ENCODE measurements at places on chromosomes 1 and 21.

DNA sequence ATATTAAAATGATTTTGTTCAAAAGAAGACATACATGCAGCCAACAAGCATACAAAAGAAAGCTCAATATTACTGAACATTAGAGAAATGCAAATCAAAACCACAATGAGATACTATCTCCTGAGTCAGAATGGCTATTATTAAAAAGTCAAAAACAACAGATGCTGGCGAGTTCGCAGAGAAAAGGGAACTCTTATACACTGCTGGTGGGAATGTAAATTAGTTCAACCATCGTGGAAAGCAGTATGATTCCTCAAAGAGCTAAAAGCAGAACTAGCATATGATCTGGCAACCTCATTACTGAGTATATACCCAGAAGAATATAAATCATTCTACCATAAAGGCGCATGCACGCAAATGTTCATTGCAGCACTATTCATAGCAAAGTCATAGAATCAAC is 126.0 kb upstream of the HMCN1 start:
- DNase-seq: no peak

GRCh38 chr1:153293480-153293775 is 19.3 kb downstream of the PGLYRP3 start:
- DNase-seq: no peak

DNA sequence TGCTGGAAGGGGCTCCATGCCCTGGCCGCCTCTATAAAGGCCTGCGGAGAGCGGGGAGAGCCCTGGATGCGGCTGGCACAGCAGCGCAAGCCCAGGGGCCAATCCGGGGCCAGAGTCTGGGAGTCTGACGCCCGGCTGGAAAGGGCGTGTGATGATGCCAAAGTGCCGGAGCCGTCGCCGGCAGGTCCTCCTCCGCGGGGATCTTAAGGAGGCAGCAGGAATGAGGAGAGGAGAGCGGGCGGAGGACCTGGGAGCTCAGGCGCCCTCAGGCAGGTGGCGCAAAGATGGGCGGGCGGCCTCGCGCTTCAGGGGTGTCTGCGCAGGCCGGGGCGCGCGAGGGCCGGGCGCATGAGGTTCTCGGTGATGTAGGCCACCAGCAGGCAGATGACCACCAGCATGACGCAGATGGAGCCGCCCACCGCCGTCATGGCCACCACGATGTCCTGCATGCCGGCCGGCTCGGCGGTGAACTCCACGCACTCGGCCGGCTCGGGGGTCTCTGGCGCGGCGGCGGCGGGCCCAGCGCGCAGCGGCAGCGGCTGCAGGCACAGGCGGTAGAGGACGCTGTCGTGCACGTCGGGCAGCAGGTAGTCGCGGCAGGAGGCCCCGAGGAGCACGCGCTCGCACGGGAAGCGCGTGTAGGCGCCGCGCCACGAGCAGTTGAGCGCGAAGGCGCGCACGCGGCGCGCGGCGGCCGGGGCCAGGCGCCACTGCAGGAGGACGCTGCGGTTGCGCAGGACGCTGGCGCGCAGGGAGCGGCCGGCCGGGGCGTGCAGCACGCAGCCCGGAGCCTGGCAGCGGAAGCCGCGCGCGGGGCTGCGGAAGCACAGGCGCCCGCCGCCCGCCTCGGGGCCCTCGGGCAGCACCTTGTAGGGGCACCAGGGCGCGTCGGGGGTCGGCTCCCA is 653 bp downstream of the FNDC10 start:
- DNase-seq: peak; percentile 37

- DNase-seq: peak; percentile 13
These were observed 72.2 kb downstream of the SNX7 start for GRCh38 chr1:98733782-98734112.

GRCh38 chr1:100481303-100481702 is 56.6 kb upstream of the GPR88 start:
- DNase-seq: no peak

DNA sequence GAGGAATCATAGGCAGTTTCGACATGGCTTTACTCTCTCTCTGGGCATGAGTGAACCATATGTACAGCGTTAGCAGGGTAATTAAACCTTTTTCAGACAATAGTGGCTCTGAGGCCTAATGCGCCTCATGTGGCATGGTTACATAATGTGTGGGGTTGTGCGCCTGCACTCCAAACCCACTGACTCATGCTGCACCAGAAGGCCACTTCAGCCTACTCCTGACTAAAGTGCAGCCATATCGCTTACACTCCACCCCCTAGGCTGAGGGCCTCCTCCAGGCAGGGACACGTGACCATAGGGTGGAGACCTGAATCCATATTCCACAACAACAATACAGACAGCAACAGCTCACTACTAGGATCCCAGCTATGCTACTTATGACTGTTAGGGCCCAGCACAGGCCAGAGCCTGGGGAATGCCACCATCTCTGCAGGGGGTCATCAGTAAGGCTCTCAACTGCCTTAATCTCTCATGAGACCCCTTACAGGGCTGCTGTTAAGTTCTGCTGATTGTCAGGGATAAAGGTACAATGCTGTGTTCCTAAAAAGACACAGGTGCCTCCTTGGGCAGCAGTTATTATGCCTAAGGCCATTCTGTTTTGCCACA is 13.4 kb upstream of the ODF2L start:
- no peak for DNase-seq

DNA sequence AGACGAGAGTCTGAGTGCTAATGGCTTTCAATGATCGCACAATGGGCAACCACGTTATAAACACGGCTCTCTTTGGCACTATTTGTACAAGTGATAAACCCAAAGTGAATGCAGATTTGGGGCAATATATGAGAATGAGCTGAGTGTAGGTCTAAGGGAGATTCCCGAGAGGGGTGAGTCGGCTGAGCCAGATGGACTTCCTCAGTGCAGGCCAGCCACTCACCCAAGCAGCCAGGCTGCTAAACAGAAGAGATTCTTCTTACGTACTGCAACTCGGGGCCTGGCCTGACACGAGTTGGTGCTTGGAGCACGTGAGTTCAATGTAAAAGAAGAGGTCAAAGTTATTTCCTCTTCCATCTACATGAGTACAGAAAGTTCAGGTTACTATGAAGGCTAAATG is 6.2 kb upstream of the MIXL1 start:
- DNase-seq: peak; percentile 73

DNA sequence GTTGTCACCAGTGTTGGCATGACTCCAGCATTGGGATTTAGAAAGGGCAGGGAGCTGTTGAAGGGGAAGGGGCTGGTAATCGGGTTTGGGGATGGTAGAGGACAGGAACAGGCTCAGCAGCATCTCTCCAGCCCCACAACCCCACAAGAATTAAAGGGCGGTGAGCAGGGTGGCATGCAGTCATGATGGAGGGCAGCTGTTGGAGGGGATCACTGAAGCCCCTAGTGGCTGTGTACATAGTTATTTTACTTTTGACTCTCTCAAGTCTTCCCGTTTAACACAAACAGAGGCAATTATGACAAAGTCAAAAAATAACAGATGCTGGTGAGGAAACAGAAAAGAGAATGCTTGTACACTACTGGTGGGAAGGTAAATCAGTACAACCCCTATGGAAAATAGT is 213.8 kb downstream of the URB2 start:
- DNase-seq: no peak

GRCh38 chr1:188499690-188500089 is 1670.9 kb downstream of the PLA2G4A start:
- peak; percentile 19 for DNase-seq

- no peak for DNase-seq
These were observed 33.2 kb upstream of the PRSS38 start for GRCh38 chr1:227782226-227782625.

- no peak for DNase-seq
These were observed 95.6 kb upstream of the F3 start for GRCh38 chr1:94637121-94637520.

DNA sequence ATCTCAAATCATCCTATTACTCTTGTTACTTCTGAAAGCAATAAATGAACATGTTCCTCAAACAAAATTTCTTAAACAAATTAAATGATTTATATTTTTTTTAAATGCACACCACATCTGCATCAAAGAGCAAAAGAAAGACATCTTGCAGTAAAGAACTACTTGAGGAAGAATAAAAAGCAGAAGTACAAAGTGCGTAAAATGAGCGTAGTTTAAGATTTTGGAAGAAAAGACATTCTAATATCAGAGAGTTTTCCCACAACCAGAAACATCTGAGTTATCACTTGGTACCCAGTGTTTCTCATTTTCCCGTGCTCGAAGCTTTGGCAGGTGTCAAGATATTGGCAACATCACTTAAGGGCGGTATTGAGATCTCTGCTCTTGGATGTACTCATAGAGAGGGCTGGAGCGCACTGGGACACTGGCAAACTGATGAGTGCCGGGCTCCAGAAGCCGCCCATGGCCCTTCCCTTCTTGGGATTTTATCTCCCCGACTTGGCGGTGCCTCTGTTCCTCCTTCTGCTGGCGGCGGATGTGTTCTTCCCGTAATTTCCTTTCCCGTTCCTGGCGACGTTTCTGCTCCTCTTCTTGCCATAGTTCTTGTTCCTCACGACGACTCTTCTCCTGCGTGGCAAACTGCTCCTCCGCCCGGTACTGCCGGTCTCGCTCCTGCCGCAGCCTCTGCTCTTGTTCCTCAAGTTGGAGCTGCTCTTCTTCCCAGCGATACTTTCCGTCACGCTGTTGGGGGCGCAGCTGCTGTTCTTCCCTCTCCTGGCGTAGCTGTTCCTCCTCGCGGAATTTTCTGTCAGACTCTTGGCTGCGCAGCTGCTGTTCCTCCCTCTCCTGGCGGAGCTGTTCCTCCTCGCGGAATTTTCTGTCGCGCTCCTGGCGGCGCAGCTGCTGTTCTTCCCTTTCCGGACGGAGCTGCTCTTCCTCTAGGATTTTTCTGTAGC is 7.9 kb downstream of the TCHH start:
- DNase-seq: no peak

DNA sequence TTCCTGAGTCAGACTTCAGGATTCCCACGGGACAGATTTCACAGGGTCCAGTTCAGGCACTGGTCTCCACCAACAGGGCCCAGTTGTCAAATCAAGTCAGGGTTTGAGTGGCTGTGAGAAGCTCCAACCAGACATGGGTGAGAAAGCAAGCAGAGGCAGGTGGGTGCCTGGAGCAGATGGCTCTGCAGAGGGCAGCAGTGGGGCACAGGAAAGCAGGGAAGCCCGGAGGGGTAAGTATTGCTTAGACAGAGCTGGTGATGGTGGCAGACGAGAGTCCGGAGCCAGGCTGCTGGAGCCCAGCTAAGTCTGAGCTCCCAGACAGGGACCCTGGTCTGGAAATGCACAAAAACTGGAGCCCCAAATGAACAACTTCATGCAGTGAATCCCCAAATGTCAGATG is 40.4 kb downstream of the RIMS3 start:
- no peak for DNase-seq

- peak; percentile 65 for DNase-seq
These were observed 240.2 kb downstream of the USH2A start for GRCh38 chr1:216183007-216183406.

DNA sequence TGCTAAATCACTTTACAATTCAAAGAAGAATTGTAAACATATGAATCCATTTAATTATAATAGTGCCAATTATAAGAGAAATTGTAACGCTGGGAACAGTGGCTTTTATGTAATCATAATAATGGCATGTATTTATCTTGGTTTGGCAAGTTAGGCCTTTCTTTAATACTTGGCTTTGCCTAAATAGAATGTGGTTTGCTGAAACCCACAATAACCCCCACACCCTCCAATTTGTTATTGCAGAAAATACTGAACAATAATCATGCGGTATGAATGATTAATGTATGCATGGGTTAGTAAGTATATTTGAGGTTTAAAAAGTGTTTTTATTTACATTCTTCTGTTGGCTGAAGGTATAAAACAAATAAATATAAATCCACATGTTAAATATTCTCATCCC is 138.2 kb downstream of the NFIA start:
- no peak for DNase-seq

DNA sequence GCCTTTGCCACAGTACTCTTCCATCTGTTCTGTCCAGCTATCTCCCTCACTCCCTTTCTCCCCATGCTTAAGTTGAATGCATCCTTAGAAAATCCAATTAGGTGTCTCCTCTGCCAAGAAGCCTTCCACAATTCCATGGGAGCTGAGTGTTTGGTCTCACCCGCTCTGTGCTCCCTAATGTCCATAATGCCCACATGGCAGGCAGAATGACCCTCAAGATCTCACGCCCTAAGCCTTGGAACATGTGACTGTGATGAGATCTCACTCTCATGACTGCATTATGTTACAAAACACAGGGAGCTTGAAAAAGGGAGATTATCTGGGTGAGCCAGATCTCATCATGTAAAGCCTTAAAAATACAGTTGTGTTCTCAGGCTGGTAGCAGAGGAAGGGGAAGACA is 229.4 kb downstream of the OMA1 start:
- no peak for DNase-seq

- DNase-seq: no peak
These were observed 112.1 kb upstream of the C1orf87 start for GRCh38 chr1:60185684-60186083.

DNA sequence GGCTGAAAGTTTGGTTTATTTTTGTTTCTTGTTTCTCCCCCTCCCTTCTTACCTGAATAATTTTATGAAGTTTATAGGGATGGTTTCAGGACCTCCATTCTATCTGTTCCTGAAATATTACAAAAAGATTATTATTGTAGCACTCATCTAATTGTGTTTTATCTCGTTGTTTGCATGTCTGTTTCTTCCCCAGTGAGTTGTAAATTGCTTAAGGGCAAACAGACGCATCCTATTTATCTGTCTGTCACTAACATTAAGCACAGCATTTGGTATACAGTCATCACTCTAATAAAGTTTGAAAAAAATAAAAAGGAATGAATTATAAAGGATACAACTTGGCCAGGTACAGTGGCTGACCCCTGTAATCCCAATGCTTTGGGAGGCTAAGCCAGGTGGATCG is 123.5 kb downstream of the LRRC7 start:
- no peak for DNase-seq

GRCh38 chr1:119587341-119587740 is 60.7 kb downstream of the ZNF697 start:
- no peak for DNase-seq

DNA sequence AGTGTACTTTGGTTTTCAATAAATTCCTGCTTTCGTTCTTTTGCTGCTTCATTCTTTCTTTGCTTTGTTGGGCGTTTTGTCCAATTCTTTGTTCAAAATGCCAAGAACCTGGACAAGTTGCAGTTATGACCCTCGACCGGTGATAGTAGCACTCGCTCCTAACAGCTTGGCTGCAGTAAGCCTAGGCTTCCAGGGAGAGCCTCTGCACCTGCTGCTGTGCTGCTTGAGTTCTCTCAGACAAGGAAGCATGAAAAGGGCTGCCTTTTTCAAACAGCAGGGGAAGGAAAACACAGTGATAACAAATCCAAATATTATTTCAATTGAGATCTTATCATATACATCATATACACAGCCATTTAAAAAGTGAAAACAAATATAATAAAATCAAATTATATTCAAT is 12.8 kb upstream of the RIPK4 start:
- no peak for DNase-seq

All from IMR-90 (cell line).